ENCODE measurements at places on chromosomes 1 and 21. TPM values are rescaled to one million over a fixed set of nuclear protein-coding genes. Genes with fewer than 3 reads are reported as not detected.

TIAM1 gene
- polyA plus RNA-seq = 5.6 TPM

- no peak for DNase-seq
These were observed 29.9 kb downstream of the MAST2 start for GRCh38 chr1:45833361-45833760.

FCMR gene
- 255 TPM for polyA plus RNA-seq

DNA sequence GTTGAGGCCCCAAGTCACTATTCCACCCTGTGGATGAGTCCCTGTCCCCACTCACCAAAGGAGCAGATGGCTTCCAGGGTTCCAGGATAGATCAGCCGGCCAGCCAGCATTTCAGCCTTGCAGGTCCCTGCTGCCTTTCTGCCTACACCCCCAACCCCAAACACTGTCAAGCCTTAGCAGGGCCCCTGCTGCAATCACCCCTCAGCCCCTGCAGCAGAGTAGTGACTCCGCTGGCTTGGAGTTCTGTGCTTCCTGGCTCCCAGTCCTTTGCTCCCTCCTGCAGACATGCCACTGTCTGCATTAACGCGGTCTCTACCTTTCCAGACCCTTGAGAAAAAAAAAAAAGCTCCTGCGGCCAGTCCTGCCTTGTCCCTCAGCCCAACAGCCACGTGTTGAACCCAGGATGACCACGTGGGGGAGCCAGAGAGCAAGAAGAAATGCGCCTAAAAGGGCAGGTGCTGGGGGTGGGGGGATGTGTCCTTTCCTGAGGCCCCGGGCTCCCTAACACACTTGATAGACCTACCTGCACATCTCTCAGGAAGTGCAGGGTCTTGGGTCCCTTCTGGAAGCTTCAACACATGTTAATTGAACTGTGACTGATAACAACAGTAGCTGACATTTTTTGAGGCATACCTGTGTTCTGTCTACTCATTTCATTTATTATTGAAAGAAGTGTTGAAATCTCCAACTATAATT is 37.4 kb downstream of the RASSF5 start:
- DNase-seq = peak; percentile 77

DNA sequence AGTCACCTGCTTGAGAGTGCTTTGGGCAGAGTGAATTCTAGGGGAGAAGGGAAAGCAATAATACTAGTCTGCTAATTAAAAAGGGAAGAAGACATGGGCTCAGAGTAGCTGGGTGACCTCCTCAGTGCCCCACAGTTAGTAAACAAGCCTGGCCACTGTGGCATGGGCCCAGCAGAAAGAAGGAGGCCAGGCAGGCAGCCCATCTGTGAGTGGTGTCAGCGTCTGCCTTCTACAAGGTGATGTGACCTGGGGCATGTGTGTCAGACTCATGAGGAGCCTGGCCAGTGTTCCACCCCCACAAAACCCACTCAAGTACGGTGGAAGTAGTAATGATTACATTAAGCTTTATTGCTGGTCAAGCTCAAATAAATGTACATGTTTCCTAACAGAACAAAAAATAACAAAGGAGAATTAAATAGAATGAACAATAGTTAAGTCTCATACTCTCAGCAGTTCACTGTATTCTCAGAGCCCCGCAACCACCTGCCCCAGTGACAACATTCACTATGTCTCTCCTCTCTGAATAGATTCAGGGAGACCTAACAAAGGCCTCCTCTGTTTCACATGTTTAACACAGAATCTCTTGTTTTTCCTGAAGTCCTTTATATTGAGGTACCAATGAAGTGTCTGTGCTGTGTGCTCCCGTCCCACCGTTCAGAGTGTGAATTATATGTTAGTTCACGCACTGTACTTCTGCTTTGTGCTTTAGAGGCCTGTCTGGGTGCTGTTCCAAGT is 32.5 kb downstream of the SLC22A15 start:
- no peak for DNase-seq

Measured in immature natural killer cell (primary cell).